Mammary epithelial cell (primary cell): ENCODE measurements at places on chromosomes 5 and 9. TPM values are rescaled to one million over a fixed set of nuclear protein-coding genes. Genes with fewer than 3 reads are reported as not detected.
A peak's percentile ranks its signal among the peaks of the same experiment; 100 is the strongest.

Gene RNF208
- 0.10 TPM for polyA plus RNA-seq

Gene CCL28
- 3.7 TPM for polyA plus RNA-seq

Gene PTPN3
- polyA plus RNA-seq, result 18.2 TPM

Gene C9orf50
- not detected for polyA plus RNA-seq

Gene ZNF483
- 0.58 TPM for polyA plus RNA-seq

Gene IL17B
- not detected for polyA plus RNA-seq

Gene FOXD4L5
- 0.02 TPM for polyA plus RNA-seq

Gene PCDHA3
- polyA plus RNA-seq, result 0.05 TPM

Gene CKMT2
- not detected for polyA plus RNA-seq

Gene GPR151
- polyA plus RNA-seq, result not detected

Gene PKD2L2
- polyA plus RNA-seq, result not detected

DNA sequence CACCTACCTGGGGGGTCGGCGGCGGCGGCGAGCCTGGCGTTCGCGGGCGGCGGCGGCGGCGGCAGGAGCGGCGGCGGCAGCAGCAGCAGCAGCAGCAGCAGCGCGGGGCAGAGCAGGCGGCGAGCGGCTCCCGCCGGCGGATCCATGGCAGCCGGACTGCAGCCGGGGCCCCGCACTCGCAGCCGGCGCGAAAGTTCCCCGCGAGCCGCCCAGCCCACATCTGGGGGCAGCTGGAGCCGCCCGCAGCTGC, 153 bp downstream of the ADAMTS2 start:
- no peak for DNase-seq

- DNase-seq, result peak; percentile 7
Observed at GRCh38 chr5:136963504-136963903, 535.6 kb downstream of the SPOCK1 start.

DNA sequence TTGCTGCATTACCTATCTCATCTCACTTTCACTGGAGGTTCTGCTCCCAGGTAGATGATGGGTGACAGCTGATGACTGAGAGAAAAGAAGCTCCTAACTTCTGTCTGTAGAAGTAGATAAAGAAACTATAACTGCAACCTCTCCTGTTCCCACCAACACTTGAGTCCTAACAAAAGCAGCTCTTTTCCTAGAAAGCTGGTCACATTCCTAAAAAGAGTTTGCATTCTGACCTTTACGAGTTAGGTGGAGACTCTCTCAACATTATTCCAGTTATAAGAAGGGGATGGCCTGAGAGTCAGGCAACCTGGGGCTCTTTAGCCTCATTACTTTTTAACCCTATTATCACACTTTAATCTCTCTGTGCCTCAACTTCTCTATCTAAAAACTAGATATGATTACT, 8.9 kb upstream of the PCAT7 start:
- no peak for DNase-seq

GRCh38 chr9:23011669-23012068, 565.0 kb downstream of the DMRTA1 start:
- DNase-seq, result peak; percentile 24

DNA sequence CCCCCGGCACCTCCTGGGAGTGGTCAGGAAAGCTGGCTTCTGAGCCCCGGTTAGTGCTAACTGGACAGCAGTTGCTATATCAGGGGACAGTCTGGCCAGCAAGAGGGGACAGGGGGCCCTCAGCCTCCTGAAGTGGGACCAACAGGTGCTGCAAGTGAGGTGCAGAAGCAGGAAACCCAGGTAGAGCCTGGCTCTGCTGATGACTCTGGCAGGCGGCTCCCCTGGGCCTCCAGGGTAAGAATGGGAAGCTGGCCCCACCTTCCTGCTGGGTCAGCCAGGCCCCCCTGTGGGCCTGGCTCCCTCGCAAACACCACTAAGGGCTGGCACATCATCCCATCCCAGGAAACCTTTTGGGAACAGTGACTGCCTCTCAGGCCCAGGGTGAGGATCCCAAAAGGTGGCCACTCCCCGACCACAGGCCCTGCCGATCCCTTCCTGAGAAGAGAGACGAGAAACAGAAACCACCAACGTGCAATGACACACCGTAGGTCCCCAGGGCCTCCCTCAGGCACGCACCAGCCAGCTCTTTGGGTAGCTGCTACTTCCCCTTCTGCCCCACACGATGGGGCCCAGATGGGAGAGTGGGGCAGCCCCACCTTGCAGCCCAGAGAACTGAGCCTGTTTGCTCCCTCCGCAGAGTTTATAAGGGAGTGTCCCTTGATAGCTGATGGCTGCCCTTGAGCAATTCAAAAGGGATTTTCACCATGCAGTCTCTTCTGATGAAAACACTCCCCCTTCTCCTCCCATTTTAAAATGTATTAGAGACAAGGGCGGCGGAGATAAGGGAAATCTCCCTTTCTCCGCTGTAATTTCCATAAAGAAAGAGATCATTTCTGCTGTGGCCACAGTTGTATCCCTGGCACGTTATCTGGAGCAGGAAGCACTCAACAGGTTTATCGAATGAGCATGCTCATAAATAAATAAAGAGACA, 76.8 kb downstream of the STK10 start:
- peak; percentile 80 for DNase-seq

DNA sequence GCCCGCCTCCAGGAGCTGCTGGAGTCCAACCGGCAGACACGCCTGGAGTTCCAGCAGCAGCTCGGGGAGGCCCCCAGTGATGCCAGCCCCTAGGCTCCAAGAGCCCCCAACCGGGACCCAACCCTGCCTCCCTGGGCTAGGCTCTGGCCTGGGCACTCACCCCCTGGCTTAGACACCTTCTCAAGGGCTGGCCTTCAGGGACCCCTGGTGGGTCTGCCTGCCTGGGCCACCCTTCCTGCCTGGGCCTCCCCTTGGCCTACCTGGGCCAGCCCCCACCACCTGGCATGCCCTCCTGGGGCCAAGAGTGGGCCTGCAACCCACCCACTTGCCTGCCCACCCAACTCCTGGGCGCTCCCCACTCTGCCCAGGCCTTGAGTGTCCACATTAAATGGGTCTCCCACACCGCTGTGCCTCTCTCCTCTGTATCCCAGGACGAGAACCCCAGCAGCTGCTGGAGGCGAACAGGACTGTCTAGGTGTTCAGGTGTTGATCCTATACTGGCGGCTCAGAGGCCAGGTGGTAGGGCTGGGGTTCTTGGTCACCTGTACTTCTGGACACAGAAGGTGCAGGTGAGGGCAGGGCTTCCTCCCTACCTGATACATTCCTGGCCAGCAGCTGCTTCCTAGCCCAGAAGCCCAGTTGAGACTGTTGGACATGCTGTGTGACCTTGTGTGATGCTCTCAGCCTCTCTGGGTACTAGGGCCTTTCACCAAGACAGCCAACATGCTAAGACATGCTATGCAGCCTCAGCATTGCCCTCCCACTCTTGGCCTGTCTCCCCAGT, 3.6 kb downstream of the BBLN start:
- no peak for DNase-seq

- DNase-seq, result no peak
Observed at GRCh38 chr9:85559526-85559925, 182.2 kb downstream of the AGTPBP1 start.

GRCh38 chr5:168136340-168136739, 155.1 kb upstream of the WWC1 start:
- no peak for DNase-seq

- no peak for DNase-seq
Observed at GRCh38 chr5:26259081-26259480, 779.3 kb downstream of the CDH9 start.

- DNase-seq, result no peak
Observed at GRCh38 chr9:35666549-35666948, 1.6 kb upstream of the ARHGEF39 start.

GRCh38 chr5:89968958-89969381, 440.6 kb downstream of the CETN3 start:
- no peak for DNase-seq

GRCh38 chr5:99102073-99102697, 173.4 kb upstream of the CHD1 start:
- DNase-seq, result no peak

DNA sequence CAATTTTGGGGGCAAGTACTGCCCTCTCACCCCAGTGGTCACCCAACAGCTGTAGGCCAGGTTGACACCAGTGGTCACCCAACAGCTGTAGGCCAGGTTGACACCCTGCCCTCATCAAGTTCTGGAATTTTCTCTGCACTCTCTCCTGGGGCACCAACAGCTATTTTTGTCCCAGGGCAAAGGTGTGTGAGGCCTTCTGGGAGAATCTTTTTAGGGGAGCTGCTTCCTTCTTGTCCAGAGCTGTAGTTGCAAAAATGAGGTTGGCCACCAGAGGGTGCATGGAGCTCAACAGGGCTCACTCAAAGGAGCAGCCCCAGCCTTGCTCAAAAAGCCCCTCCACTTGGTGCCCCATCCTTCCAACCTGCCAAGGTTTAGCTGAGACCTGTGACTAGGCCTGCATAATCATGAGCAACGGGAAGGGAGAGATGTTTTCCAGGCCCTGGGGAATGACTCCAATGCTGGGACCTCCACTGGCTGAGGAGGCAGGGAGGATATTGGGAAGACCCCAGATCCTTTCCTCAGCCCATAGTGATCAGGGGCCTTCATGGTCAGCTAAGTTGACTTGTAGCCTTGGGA, 10.6 kb upstream of the P4HA2 start:
- DNase-seq, result peak; percentile 50

DNA sequence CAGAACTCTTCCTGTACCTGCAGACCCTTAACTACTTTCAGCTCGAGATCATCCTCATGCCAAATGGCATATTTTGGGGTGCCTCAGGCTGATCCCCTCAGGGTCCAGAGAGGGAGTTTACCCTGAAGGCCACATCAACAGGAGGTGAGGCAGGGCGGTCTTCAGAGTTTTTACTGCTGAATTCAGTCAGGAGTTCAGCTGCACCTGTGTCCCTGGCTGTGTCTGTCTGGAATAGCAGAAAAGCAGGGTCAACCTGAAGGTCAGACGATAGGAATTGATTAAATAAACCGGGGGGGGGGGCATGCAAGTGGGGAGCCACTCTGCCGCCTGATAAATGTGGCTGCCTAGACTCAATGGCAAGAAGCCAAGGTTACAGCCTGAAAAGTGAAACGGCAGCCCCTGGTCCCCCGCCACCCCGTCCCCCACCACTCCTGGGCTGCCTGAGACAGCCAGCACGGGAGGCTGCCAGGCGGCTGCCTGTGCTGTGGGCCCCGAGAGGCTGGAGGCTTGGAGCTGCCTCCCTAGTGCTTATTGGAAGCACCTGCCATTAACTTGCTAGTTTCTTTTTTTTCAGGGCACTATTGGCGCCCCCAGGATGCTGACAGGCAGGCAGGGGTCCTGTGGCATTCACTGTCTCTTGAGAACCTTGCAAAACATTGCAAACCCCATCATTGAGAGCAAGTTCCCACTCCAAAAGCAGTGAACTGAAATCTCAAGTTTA, 182.7 kb upstream of the PPP1R26 start:
- no peak for DNase-seq

DNA sequence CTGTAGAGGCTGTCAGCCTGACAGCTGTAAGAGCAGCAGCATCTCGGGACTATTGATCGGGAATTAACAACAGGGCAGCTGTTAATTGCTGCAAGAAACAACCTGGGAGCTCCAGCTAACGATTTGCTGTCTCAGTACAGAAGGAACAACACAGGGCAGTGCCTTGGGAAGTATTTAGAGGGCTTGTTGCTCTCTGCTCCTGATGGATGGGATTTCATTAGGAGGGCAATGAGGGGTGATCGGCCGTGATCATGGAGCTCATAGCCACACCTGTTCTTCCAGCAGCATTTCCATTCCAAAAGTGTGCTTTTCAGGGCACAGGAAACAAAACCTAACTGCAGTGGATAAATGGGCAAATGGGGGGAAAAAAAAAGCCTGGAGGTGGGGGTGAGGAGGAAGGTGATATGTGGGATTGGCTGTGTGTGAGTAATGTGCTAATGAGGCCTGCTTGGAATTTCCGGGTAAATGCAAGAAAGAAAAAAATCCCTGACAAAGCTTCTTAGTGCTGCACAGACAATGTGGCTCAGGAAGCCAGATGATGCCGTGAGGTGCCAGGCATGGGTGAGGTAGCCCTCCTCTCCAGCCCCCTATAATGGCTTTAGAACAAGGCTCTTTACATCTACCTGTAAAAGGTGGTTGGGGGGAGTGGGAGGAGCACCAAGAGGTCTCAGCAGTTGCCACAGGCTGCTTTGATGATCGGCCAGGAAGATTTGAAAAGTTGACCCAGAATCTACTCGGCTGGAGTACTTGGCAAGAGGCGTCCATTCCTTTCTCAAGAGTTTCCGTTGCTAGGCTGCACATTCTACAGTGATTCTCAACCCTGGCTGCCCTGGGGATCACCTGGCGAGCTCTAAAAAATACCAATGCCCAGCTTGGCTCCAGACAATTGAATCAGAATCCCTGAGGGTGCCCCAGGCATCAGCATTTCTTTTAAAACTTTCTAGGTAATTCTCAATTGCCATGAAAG, 139.5 kb upstream of the KLF9 start:
- DNase-seq, result peak; percentile 80

DNA sequence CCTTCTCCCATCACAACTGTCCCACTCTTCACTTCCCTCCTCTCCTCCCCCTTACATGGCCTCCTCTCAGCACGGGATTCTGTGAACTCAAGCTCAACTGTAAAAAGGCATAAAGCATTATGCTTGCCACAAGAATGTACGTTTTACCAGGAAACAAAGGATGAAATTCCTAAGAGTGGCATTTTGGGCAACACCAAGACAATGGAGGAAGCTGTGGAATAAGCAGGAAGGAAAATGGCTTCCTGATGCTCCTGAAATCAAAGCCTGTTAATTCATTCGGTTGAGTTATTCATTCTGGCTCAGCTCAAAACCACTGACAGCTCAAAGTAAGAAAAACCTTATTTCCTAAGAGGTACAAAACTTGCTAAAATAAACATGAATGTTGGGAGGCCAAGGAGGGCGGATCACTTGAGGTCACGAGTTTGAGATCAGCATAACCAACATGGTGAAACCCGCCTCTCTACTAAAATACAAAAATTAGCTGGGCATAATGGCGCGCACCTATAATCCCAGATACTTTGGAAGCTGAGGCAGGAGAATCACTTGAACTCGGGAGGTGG, 40.8 kb upstream of the DMRT1 start:
- DNase-seq, result no peak
